Substantia nigra (tissue), 51 donors: ENCODE measurements at places on chromosomes 12 and 14.

- DNase-seq = no peak
Observed at GRCh38 chr12:89721291-89721987, 12.8 kb upstream of the ATP2B1 start.

DNA sequence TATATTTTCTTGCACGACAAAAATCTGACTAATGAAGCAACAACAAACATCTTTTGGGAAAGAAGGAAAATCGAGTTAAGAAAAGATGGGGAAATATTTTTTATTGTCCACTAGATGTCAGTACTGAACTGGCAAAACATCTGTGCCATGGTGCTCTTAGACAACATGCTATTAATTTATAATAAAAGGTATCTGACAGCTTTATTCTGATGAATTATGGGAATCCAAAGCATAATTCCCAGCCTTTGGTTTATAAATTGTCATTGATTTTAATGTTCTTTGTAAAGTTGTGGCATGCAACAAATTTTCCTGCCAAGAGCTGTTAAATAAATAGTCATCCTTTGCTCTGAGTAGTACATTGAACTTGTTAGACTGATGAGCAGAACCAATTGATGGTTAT, 231.2 kb downstream of the ETNK1 start:
- no peak for DNase-seq

DNA sequence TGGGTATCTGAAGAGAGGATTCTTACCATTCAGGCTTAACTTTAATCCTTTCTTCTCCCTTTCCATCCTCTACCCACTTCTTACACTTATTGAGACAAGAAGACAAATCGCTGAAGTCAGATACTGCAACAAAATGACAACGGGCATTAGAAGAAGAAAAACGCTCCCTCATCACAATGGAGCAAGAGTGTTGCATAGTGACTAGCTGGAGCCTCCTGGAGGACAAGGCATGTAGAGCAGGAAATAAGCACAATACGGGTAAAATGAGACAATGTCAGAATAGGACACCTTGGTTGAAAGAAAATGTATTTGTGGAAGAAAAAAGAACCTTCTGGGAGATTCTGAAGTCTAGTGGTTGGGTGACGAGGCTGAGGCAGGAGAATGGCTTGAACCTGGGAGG, 501.0 kb downstream of the RERGL start:
- DNase-seq = no peak

GRCh38 chr12:44519931-44520330, 356.2 kb downstream of the NELL2 start:
- DNase-seq = no peak

DNA sequence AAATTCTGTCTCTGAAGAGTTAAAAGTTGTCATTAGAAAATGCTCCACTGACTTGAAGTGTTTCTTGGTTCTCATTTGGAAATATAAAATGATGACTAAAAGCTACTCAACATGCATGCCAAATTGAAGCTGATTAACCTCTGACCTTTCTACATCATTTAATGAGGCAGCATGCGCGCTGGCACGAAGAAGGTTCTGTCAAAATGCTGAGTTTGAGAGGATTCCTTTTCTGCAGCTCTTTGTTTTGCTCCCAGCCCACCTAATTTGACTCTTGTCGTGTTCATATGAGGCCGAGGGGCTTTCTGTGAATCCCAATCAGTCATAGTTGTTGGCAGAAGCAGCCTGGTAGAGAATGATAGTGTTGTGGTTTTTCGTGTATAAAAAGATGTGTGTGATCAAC, 153.4 kb downstream of the BRMS1L start:
- no peak for DNase-seq

- DNase-seq = no peak
Observed at GRCh38 chr14:106039400-106039799, 513.0 kb downstream of the TMEM121 start.

GRCh38 chr12:121637231-121637914, 11.0 kb downstream of the ORAI1 start:
- peak; percentile 9 for DNase-seq
